HFFc6 (cell line): ENCODE measurements at places on chromosomes 5 and 9.

DNA sequence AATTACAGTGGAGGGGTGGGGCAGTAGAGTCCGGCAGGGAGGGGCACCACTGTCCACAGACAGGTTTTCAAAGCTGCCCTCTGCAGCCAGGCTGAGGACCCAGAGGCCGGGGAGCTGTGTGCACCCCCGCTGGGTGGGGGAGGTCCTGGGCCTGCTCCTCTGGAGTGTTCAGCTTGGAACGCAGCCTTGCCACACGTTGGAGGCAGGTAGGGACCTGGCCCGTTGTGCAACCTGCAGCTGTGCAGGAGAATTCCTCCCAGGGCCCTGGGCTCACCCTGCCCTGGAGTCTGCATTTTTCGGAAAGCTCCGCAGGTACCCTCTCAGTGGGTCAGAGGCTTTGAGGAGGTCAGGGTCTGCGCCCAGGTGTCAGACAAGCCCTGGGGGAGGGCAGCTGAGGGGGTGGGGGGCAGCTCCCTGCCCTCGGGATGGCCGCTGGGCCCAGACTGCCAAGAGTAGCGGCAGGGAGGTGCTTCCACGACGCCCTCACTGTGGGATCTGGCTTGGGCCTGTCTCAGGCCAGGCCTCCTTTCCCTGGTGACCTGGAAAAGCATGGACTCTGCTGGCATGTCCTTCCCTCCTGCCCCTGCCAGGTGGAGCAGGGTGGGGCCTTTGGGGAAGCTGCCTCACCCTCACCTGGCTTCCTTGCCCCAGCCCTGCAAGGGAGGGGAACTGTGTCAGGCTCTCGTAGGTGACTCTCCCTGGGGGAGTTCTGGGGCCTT is 29.5 kb downstream of the RXRA start:
- DNase-seq: no peak

GRCh38 chr5:139245637-139246339 is 47.6 kb upstream of the SIL1 start:
- DNase-seq: no peak

DNA sequence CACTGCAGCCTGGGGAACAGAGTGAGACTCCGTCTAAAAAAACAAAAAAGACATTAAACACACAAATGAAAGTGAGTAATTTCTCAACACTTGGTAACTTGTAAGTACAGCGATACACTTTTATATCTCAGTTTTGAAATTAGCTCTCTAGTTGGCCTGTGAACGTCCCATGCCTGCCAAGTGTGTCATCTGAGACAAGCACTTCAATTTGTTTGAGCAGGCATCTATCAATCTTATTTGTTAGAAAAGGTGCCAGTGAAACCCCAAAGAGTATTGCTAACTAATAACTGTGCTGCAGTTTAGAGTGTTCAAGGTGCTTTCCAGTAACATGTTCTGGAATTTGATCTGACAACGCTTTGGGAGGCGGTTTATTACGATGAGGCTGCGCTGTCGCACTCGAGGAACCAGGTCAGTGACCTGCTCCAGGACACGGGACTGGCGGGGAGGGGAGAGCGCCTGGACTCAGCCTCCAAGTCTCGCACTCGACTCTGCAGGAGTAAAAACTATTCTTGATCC is 1.1 kb upstream of the SPIN1 start:
- no peak for DNase-seq

DNA sequence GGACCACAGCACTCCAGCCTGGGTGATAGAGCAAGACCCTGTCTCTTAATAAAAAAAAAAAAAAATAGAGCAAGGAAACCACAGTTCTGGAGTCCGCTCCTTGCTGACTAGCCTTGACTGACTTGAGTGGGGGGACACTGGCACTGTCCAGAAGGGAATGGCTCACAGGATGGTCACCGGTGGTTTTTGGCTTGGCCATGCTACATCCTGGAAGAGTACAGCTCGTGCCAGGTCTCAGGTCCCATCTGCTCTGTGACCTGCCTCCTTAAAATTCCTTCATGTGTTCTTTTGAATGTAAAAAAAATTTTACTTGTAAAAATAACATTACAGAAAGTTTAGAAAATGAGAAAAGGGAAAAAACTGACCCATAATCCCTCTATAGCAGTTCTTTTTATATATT is 5.6 kb downstream of the NANS start:
- no peak for DNase-seq

- no peak for DNase-seq
Observed at GRCh38 chr5:139335811-139336210, 5.8 kb upstream of the PAIP2 start.
